ENCODE measurements at places on chromosomes 11 and 22.

GRCh38 chr11:87298155-87298554 lies 260.4 kb downstream of the TMEM135 start:
- DNase-seq: no peak

GRCh38 chr11:56089697-56090096 lies 3.4 kb upstream of the OR8I2 start:
- DNase-seq: no peak

- DNase-seq: no peak
Observed at GRCh38 chr22:46245511-46245910, 4.6 kb downstream of the CDPF1 start.

- DNase-seq: no peak
Observed at GRCh38 chr11:116901211-116901610, 63.8 kb upstream of the APOA1 start.

GRCh38 chr22:45120931-45121330 lies 42.8 kb upstream of the NUP50 start:
- no peak for DNase-seq

- no peak for DNase-seq
Observed at GRCh38 chr22:40212121-40212520, 34.4 kb downstream of the TNRC6B start.

GRCh38 chr11:6620636-6621035 lies 1.4 kb upstream of the TPP1 start:
- DNase-seq: no peak

DNA sequence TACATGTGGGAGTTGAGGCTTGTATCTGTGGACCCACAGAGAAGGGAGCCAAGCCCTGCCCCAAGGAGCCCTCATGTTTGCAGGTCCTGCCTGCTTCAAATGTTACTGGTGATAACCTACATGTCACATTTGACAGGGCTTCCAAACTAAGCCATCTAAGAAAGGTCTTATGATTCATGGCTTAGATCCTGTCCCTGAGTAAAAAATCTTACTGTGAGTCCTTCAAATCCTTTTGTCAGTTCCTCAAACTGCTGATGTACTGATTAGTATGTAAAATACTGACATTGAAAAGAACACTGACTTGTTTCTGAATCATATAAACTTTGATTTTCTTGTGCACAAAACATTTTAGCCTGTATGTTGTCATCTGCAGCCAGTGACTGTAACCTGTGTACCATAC lies 1.0 kb upstream of the PANX1 start:
- no peak for DNase-seq

- no peak for DNase-seq
Observed at GRCh38 chr11:134374891-134375550, 37.0 kb downstream of the B3GAT1 start.

Measured in stimulated activated CD4-positive, alpha-beta T cell treated with anti-CD3 and anti-CD28 coated beads, Interleukin-1b, Interleukin-23, amount 100 ng/mL, for 24 hours (primary cell).